ENCODE measurements at places on chromosomes 7 and 10.
A peak's percentile ranks its signal among the peaks of the same experiment; 100 is the strongest.

DNA sequence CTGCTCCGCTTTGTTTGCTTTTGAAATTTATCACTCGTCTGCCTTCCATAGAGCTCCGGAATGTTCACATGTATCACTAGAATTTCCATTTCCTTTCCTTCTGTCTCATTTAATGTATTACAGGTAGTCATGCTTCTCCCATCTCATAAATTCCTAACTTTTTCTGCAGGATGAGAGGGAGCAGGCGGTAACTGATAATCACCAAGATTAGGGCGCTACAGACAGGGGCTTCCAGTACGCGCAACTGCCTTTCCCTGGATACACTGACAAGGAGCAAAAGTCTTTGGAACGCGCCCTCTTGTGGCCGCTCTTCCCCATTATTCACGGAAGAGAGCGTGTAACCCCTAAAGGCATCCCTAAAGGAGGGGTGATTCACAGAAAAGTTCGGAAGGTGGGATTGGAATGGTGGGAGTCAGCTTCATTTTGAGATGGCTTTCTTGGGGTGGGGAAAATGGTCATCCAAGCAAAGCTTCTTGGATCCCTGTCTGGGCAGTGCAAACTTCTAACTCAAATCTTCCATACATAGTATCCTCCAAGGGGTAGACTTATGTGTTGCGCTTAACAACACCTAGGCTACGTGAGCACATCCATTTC is 6.5 kb downstream of the INHBA start:
- peak; percentile 71 for DNase-seq

GRCh38 chr10:104387130-104387888 is 33.7 kb downstream of the CFAP58 start:
- no peak for DNase-seq

- DNase-seq, result no peak
Measured at GRCh38 chr10:69768386-69768785, 33.3 kb upstream of the COL13A1 start.

- DNase-seq, result no peak
Measured at GRCh38 chr10:125248489-125248888, 88.1 kb upstream of the CTBP2 start.

DNA sequence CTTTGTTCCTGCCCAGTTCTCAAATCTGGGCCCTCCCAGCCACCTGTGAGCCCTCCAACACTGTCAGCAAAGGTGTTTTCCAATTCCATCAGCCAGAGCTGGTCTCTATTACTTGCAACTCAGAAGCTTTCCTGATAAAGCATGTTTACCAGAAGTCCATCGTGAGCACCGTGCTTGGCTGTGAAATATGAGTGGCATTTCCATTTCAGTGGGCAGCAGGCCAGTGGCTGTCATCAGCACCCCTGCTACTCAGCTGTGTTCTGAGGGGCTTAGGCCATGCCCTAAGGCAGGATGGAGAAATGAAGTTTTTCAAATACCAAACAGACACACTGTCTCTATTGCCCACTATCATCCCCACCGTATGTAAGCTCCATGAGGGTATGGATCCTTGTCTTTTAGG is 12.7 kb upstream of the BNIP3 start:
- DNase-seq, result no peak

GRCh38 chr10:28663576-28664368 is 13.5 kb upstream of the BAMBI start:
- peak; percentile 79 for DNase-seq

DNA sequence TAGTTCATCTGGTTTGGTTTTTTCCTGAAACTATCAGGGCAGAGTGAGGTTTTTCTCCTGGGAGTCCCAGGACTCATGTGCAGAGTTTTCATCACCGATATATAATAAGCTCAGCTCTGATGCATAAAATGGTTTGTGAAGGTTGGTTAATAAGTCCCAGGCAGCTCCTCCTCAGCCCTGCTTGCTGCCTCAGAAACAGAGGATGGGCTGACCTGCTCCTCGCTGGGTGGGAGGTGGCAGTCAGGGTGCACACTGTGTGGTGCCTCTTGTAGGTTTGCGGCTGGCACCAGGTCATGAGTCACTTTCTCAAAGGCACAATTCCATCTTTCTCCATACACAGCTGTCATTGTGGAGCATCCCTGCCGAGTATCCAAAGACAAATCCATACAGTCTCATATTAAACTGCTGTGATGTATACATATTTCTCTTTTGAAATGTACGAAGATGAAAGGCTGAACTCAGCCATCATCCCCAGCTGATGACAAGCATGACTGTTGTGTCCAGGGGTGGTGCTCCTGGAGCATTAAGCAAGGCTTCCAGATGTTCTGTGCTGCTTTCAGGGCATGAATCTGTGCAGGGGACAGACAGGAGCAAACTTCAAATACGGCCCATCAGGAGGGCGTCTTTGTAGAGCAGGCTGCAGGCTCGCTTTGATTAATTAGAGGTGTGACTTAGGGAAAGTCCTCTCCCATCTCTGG is 125.7 kb upstream of the NPS start:
- no peak for DNase-seq

- DNase-seq, result no peak
Measured at GRCh38 chr10:125283191-125283835, 123.0 kb upstream of the CTBP2 start.

DNA sequence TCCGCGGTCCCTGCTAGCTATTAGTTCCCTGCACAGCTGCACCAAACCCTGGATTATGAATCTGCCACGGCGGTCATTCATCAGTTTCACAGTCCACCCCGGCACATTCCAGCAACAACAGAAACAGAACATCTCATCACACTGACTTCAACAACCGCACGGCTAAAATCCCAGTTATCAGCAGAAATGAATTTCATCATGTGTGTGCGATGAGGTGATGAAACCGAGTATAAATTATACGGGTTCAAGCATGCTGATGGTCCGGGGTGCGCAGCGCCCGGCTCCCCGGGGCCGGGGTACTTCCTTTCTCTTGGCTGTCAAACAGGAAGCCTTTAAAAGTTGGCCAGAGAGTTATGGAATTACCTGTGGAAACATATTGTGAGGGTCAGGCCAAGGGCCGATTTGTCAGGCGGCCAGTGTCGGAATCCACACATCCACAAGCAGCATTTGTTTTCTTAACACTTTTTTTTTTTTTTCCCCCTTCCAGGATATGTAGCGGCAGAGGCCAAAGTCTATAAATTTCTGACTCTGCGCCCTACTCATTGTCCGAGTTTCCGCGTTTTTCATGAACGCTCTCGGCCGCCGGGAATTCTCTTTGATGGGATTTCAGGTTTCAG is 420.9 kb upstream of the MGMT start:
- no peak for DNase-seq

- DNase-seq, result no peak
Measured at GRCh38 chr10:23439452-23439960, 631 bp downstream of the OTUD1 start.

GRCh38 chr7:70602117-70602516 is 529.8 kb upstream of the GALNT17 start:
- no peak for DNase-seq

DNA sequence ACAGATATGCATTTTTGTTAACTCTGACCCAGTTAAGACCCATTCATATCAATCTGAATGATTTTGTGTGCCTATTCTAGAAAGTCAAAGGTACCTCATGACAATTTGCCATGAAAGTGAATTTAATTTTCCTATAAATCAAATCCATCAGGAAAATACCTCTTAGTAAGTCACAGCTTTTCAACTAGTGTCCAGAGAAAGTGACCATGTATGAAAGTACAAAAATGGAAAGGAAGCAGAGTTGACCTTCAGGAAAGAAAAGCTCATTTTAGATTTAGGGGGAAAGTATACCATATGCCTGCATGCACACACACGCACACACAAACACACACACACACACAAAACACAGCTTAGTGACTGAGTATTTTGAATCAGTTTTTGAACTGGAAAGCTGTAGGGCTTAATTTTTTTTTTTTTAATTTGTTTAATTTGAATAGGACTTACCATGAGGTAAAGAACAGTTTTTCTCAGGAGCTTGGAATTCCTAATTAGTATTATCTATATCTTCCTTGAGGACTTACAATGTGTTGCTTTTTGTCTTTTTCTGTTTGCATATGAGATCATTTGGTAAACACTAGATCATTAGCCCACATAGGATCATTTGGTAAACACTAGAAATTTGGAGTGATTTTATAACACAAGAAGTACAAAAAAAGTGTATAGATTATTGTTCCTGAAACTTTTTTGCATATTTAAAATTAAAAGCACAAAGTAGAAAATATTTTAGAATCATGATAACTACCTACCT is 61.6 kb downstream of the ZNF277 start:
- no peak for DNase-seq

- DNase-seq, result no peak
Measured at GRCh38 chr10:73843261-73843660, 31.1 kb downstream of the CAMK2G start.

- no peak for DNase-seq
Measured at GRCh38 chr10:114070710-114071109, 27.0 kb downstream of the ADRB1 start.

- no peak for DNase-seq
Measured at GRCh38 chr10:72421885-72422540, 67.3 kb upstream of the DNAJB12 start.

DNA sequence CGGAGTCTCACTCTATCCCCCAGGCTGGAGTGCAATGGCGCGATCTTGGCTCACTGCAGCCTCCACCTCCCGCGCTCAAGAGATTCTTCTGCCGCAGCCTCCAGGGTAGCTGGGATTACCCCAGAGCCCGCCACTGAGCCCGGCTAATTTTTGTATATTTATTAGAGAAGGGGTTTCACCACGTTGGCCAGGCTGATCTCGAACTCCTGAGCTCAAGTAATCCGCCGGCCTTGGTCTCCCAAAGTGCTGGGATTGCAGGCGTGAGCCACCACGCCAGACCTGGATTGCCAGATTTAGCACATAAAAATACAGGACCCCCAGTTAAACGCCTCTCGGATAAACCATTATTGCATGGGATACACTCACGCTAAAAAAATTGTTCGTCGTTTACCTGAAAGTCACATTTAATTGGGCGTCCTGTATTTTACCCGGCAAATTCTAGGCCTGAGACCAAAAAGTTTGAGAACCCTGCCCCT is 375 bp upstream of the GATAD1 start:
- DNase-seq, result no peak

GRCh38 chr7:118252087-118252486 is 27.6 kb downstream of the ANKRD7 start:
- no peak for DNase-seq

GRCh38 chr10:11425296-11425610 is 186.2 kb downstream of the USP6NL start:
- no peak for DNase-seq

DNA sequence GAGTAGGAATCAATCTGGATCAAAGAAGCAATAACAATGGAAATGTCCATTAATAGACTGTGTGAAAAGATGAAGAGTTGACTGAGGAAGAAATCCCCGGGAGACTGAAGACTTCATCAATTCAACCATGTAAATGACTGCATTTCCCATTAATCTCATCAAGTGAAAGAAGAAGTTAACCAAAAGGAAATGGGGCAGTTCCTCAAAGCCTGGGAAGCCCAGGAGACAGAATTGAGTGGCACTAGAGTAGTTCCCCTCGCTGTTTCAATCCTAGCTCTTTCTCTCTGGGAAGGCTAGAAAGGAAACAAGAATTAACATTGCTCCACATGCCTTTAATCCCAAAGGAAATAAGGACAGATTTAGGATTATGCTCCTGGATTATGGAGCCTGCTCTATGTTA is 4.8 kb upstream of the OR6V1 start:
- no peak for DNase-seq

GRCh38 chr7:22348379-22348778 is 8.6 kb downstream of the RAPGEF5 start:
- no peak for DNase-seq

Measured in fibroblast of the conjunctiva (primary cell).